D341Med (cell line): ENCODE measurements at places on chromosomes 16 and 17.

- no peak for DNase-seq
Measured at GRCh38 chr16:58337090-58337444, 42.2 kb upstream of the PRSS54 start.

DNA sequence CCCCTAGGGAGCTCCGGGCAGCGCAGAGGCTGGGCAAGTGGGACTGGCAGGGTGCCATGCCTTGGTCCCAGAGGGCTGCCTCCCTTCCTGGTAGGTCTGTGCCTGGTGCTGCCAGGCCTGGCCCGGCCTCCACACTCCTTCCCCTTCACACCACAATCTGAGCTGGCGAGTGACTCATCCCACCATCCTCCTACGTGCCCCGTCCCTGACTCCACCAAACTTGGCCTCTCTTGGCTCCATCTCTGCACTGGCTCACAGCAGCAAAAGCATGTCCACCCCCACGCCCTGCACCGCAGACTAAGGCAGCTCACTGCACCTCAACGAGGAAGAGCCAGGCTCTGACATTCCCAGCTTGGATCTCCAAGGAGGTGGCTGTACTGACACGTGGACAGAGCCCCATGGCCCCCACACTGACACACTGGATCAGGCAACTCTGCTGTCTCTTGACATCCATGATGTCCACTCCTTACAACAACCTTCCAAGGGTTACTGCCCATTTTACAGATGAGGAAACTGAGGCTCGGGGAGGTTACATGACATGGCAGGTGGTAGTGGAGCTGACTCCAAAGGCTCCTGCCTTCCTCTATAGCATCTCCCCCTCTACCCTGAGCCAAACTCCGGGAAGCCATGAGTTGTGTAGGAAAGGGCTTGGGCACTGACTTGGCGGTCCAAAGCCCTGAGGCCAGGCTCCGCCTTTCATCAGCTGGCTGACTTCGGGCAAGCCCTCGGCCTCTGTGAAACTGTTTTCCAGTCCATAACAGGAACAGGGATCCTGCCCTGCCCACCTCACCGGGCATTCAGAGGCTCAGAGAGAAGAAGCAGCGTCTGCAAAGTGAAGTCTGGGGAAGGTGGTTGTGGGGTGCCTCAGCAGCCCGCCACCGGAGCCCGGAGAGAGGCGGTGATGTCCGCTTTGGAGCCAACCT lies 20.1 kb upstream of the KRT19 start:
- no peak for DNase-seq

DNA sequence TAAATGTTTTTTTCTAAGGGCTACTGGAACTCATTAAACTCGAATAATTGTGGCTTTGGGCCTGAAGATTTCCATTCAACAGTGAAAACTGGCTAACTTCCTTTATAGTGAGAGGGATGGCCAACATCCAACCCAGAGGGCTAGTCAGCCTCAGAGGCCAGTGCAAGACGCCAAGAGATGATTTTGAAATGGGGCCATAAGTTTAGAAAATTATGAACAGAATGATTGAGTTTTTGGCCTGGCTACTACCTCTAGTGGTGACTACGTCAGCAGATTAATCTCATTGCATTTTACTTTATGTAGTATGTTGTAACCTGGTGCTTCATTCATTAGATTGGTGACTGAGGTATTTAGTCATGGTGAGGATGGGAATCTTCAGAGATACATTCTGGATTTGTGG lies 28.4 kb downstream of the HAPSTR1 start:
- no peak for DNase-seq

DNA sequence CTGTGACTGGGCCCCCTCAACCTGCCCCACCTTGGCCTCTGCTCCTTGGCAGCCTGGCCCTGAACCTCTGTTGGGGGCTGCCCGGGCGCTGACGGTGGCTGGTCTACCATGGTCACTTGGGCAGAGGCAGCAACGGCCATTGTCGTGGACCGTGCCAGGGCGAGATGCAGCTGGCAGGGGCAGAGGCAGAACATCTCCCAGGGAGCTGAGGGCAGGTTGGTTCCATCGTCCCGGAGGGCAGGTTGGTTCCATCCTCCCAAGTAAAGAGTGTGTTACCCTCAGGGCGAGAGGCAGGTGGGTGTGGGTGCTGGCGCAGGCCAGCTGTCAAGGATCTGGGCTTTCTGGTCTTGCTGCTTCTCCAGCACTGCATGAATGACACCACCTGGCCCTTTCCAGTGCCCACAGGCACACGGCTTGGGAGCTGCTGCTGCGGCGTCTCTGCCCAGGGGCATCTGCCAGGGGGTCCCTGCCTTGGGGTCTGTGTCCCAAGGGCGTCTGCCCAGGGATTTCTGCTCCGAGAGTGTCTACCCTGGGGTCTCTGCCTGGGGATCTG lies 12.0 kb downstream of the ACSF3 start:
- DNase-seq = no peak

GRCh38 chr17:77391668-77392375 lies 251.1 kb downstream of the SEC14L1 start:
- no peak for DNase-seq

GRCh38 chr16:28188085-28188916 lies 23.5 kb downstream of the XPO6 start:
- DNase-seq = no peak

DNA sequence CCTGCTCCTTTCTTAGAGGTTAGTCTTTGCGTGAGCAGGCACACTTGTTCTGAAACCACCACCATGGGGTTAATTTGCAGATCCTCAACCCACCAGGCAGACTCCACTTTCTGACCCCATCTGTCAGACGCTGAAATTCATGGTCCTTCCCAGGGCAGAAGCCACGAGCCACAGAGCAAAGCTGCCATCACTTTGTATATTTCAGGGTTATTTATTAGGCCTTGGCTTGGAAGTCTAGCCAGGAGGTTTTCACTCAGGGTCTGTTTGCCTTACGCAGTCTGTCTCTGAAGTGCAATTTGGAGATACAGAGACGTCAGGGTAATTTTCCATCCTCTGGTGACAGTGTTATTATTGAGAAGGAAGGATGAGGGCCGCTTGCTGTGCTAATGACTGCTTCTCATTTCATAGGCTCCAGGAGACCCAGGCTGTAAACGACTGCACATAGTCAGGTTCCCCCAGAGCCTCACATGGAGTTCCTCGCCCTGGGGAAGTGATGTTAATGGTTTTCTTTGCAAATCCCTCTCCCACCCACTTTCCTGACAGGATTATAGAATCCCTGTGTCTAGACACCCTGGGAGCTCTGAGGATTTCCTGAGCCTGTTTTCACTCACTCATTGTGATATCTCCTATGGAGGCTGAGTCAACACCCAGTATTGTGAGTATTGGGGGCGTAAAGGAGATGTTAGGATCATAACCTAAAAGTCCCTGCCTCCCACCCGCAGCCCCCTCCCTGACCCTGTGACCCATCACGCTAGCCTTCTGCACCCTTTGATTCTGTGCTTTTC lies 269.0 kb downstream of the ABCC12 start:
- DNase-seq = no peak

GRCh38 chr17:1229349-1229899 lies 40.8 kb upstream of the BHLHA9 start:
- DNase-seq = peak; percentile 77

DNA sequence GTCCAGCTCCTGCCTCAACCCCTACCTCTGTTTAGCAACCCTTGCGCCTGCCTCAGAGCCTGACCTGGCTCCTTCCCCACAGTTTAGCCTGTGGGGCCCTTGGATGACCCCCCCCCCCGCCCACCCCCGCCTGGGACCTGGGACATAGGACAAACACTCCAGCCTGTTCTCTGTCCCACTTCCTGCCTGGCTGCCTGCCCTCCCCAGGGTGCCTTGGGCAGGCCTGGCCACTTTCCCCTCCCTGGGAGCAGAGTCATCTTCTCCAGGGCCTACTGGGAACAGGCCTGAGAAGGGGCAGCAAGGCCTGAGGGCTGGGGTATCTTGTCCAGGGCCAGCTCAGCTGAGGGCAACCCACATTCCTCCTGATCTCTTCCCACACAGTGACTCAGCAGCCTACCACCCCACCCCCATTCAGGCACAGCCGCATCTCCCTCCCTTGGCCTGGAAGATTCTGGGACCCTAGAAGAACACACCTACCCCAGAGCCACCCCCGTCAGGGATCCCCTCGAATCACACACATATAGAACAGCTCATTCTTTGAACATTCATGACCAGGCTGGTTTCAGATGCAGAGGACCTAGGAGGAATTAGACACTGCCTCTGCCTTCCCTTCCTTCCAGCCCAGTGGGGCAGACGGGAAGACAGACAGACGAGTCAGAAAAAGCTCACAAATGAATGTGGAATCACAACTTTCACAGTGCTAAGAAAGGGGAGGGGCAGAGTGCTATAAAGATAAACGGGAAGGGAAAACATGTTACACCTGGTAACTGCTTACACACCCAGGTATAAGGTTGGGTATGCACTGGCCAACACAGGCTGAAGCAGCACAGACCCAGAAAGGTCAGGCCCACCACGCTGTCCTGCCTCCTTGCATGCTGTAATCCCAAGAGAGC lies 6.0 kb downstream of the FHOD1 start:
- DNase-seq = no peak

GRCh38 chr17:48642843-48643696 lies 16.9 kb upstream of the HOXB9 start:
- peak; percentile 29 for DNase-seq

- DNase-seq = no peak
Measured at GRCh38 chr16:70410734-70411133, 28.2 kb downstream of the ST3GAL2 start.

DNA sequence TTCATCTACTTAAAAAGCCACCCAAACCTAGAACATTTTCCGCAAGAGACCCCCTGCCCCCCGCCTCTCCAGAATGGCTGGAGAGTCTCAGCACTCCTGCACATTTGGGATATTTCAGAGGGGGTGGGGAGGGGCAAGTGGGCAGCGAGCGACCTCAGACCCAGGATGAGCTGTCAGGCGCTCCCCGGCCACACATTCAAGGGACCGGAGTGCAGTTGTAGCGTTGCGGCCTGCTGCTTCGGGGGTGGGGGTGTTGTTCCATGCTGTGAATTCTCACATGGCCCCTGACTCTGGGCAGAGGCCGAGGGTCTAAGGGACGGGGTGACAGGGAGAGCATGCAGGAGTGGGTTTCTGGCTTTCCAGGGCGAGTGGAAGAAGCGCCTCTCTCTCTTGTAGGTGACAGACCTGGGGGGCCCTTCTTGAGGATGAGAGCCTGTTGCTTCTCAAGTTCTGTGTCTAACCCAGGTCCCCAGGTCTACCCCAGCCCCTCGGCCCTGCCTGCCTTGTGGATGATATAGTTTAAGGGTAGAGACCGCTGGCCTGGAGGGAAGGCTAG lies 231.2 kb downstream of the SEC14L1 start:
- DNase-seq = no peak

DNA sequence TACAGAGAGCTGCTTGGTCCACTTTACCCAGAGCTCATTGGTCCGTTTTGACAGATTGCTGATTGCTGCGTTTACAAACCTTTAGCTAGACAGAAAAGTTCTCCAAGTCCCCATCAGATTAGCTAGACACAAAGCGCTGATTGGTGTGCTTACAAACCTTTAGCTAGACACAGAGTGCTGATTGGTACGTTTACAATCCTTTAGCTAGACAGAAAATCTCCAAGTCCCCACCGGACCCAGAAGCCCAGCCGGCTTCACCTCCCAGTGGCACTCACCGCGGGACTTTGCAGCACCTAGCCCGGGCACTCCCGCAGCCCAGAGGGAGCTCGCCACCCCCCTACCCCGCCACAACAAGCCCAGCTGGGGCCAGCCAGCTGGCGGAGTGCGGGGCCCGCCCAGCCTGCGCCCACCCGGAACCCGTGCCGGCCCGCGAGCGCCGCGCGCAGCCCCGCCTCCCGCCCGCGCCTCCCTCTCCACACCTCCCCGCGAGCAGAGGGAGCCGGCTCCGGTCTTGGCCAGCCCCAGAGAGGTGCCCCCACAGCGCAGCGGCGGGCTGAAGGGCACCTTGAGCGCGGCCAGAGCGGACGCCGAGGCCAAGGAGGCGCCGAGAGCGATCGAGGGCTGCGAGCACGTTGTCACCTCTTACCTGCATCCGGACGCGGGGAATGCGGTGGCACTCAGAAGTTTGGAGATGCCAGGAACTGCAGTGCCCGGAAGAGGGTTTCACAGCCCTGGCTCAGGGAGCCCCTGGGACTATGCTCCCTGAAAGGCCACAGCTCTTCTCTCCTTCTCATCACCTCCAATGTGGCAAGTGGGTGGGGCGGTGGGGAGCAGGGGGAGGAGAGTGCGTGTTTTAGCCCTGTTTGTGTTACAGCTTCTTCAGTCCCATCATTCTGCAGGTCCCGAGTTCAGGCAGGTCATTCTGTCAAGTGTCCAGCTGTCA lies 1504.5 kb downstream of the CDH11 start:
- no peak for DNase-seq

- DNase-seq = peak; percentile 60
Measured at GRCh38 chr17:32755045-32755805, 121.7 kb downstream of the MYO1D start.

- DNase-seq = no peak
Measured at GRCh38 chr17:11056926-11057325, 184.1 kb upstream of the SHISA6 start.

DNA sequence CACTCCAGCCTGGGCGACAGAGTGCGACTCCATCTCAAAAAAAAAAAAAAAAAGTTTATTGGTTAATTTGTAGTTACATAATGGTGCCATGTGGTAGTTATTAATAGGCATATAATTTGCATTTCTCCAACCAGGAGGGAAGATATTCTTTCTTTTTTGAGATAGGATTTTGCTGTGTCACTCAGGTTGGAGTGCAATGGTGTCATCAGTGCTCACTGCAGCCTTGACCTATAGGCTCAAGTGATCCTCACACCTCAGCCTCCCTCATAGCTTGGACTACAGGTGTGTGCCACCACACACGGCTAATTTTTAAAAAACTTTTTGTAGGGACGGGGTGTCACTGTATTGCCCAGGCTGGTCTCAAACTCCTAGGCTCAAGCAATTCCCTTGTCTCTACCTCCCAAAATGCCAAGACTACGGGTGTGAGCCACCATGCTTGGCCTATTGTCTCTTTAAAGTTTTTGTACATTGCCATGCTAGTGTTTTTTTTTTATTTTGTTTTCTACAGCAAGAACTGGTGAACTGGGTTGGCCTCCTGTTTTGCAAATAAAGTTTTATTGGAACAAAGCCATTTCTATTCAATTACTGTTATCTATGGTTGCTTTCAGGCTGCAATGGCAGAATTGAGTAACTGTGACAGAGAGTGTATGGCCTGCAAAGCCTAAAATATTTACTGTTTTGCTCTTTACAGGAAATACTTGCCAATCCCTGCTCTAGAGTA lies 11.9 kb downstream of the SNX29 start:
- no peak for DNase-seq

- no peak for DNase-seq
Measured at GRCh38 chr16:11111150-11111549, 144.9 kb downstream of the SOCS1 start.

DNA sequence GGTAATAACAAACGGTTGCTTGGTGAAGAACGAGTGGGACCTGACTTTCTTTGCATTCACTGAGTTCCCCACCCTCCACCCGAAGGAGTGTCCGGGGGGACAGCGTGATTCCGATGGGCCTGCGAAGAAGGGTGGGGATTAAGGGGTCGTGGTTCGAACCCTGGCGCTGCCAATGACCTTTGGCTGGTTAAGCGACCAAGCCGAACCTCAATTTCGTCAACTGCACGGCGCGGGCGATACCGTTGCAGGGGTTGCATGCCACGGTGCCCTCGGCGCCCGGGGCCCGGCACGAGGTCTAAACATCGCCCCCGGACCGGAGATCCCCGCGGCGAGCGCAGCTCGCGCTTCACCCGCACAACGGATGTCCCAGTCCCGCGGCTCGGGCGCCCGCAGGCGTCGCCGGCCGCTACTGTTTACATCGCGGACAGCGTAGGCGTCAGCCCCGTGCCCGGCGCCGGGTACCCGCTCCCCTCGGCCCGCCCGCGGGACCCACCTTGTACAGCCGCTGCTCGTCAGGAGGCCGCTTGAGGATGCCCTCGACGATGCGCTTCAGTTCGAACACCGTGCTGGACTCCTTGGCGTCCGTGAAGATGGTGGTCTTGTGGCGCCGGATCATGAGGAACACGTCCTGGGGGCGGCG lies 460 bp downstream of the ELOB start:
- peak; percentile 55 for DNase-seq
